ENCODE measurements at places on chromosomes 1 and 21.
A peak's percentile ranks its signal among the peaks of the same experiment; 100 is the strongest.

DNA sequence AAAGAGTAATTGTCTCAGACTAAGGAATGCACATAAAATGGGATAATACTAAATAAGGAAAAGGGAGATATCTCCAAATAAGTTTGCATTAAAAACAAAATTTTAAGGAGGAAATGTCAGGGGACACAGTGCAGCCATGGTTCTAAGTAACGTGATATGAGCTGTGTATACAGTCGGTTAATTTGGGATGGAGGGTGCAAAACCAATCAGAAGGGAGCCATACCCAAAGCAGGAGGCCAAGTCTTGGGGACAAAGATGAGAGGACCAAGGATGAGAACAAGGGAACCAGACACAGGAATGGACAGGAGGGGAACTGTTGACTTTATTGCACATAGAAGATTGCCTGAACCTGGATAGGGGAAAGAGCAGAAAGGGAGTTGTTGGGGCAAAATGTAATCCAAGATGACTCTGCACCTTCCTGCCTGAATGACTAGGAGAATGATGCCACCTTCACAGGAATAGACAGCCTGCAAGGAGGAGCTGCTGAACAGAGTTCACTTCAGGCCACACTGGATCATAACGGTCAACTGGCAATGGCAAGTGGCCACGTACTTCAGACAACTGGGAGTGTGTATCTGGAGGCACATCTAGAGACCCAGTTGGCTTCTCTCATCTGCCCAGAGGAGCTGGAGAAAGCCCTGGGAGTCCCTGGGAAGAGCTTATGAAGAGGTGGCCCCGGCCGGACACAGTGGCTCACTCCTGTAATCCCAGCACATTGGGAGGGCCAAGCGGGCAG, 22.0 kb upstream of the BOLA1 start:
- no peak for DNase-seq

DNA sequence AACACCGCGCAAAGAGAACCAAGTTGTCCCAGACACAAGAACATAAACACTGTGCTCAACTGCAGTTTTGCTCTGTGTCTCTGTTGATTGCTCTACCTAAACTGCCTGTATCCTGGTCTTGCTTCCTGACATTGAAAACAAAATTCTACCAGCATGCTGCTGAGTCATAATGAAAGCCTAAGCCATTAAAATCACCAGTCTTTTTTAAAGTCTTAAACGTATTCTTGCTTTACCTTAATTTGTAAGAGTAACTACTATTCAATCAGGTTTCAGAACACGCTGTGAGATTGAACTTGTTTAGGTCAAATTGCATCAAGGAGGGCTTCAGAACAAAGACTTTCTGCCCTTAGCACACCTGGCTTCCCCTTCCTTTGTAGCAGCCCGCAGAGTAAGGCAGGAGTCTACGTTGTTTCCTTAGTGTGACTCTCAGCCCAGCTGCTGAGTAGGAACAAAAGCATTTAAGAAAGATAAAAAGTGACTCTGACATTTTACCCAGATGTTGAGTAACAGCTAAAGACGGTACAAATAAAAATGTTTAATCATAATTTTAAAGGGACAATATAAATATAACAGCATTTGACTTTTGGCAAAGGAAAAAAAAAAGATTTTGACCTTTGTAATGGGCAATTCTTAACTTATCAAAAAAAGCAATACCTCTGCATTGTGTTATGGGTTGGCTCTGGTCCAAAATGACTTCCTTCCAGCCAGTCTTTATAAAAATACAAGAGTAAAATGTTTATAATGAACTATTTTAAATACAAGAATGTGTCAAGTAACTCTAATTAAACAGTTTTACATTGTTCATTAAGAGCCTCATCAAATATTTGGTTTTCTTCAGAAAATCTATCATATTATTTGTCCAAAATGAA, 186.9 kb upstream of the ADGRL4 start:
- DNase-seq, result no peak

DNA sequence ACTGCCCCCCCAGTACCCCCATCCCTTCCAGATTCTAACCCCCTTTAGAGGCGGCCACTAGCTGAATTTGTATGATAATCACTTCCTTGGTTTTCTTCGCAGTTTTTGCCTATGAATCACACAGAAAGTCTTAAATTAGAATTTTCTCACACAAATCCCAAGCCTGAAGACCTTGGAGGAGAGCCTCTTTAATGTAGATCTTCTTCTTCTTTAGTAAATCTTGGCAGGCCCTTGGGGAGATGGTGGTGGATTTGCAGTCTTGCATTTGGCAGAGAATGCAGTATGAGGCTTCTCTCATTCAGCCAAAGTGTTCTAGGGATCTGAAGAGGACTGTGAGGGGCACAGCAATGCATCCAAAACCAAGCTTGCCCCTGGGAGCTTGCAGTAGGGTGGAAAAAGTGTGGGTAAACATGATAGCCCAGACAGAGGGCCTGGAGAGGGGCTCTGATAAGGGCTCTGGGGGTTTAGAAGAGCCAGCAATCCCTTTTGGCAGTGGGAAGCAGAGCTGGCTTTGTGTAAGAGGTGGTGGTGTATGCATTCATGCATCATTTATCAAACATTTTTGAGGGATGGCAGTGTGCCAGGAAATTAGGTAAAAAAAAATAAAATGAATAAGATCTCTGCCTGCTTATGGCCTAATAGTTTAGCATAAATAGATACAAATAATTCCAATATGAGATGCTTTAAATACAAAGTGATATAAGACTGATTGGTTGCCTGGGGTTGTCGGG, 7.7 kb upstream of the CDC42 start:
- no peak for DNase-seq

DNA sequence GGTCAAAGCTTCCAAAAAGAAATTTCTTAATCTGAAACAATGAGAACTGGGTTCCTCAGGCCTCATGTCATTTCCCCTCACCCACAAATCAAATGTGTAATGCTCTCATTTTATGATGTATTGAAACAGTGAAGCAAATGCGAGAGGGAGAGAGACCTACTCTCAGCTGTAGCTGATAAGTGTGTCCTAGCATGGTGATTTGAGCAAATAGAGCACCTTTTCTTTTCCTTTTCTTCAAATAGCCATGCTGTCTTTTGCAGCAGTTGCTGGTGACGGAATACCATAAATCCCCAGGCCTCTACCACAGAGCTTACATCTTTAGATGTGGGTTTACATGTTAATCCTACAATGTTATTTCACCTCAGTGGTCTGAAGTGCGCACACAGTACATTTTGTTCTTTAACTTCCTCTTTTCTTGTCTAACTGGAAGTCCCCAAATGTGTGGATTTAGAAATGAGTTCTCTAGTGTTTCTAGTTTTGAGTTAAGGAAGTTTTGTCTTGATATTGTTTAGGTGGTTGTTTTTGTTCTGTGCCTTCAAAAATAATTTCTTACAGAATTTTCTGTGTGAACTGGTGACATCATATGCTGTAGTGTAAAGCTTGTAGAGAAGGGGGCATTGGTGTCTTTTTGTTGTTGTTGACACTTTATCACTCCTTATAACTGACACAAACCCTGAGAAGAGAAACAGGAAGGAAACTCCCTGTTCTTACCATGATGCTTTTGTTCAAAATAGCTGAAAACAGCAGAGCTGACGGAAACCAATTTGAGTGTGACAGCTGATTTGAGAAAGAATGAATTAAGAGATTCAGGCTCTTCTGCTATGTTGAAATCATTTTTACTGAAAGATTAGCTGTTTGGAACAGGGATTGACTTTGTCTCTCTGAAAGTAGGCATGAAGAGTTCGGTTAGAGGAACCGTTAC, 12.2 kb downstream of the SMAP2 start:
- peak; percentile 50 for DNase-seq

DNA sequence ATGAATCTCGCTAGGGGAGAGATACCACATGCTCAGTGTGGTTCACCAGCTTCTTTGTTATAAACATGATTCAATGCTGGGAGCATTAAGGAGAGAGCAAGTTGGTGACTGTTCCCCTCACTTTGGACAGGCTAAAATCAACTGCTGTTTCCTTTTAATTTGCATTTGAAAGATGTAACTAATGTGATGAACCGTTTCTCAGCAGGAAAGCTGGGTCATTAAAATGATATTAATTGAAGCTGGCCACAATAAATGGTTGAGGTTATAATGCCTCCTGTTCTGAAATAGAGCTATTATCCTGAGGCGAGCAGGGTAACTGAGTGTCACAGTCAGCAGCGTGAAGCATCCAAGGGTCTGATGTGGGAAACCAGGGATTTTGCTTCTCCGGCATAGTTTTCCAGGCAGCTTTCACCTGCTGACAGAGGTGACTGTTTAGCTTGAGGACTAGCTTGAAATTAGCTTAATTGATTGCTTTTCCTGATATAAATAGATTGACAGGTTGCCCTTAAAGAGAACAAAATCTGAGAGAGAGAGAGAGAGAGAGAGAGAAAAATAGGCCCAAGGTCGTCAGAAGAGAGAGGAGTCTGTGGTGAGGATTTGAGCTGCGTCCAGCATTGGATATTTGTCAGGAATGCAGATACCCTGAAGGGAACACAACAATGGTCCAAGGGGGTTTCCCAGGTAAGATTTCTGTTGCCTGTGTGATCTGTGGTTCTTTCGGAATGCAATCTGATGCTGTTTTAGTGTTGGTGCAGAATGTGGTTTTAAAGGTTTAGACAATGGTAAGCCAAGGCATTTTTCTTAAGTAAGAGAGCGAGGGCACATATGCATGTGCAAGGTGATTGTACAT, 209.7 kb downstream of the PATJ start:
- DNase-seq, result no peak

- no peak for DNase-seq
Measured at GRCh38 chr21:35041881-35042280, 7.2 kb downstream of the RUNX1 start.

Measured in T-cell (primary cell).